Renal pelvis (tissue), 12 donors: ENCODE measurements at places on chromosomes 1 and 21. TPM values are rescaled to one million over a fixed set of nuclear protein-coding genes. Genes with fewer than 3 reads are reported as not detected.

The IVNS1ABP gene
- 311 TPM for polyA plus RNA-seq

DNA sequence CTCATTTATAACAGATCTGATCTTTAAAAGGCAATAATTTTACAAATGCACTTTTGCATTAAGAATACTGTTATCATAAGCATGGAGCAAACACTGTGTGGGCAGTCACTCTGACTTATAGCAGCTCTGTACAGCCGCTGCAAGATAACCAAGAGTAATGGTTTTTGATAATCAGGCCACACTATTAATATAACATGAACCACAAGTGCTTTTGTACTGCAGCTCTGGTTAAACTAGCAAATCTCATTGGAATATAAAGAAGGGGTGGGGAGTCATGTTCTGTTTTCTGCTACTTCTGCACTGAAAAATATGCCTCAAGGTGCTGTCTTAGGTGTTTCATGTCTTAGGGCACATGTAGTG, 357.4 kb downstream of the LMO4 start:
- no peak for DNase-seq

The ARHGAP30 gene
- 2.8 TPM for polyA plus RNA-seq

The NPHS2 gene
- 378 TPM for polyA plus RNA-seq

DNA sequence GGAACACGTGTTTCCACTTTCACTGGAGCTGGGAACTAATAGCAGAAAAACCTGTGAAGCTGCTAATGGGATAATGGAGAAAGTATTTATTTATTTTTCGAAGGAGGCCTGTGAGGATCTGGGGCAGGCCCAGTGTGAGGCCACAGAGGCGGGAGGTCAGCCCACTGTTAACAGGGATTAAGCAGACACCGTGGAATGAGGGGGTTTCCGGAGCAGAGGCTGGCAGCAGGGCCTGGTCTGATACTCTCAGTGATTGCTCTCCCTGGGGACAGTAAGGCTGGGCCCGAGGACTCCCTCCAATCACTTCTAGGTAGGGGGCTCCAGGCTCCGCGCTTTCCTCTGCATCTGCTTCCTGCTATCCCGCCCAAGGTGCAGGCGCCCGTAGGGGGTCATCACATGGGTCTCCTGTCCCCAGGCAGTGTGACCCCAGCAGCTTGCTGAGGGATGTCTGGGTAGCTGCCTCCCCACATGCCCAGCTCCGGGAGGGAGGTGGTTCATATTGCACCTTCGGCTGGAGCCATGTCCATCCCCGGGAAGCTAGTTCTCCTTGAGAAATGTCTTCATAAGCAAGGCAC, 28.8 kb upstream of the CDCA8 start:
- no peak for DNase-seq

DNA sequence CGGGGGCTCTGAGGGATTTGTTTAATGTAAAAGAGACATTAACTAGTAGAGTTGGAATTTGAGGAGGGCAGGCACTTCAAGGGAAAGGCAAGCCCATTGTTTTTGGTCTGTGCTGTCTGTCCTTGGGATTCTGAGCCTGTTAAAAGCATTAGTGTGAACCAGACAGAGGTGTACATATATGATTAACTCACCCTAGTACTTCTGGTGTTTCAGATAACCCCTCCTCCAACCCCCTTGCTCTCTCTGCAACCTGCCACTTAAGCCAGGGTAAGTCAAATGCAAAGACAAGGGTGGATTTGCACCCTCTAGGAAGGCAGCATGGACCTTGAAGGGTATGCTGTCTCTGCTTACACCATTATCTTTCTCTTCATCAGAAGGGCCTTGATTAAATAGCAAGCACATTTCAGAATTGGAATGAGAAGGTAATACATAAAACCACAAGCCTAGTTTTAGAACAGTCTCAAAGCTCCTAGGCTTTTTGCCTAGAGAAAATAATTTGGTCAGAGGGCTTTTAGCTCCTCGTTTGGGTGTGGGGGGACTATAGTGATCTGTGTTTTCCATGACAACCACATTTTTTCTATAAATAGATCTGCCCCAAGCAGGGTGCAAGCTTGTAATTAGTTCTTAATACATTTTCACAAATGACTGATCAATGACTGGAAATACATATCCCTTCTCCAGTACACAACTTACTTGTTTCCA, 120.7 kb upstream of the SGIP1 start:
- DNase-seq: no peak

The GJC2 gene
- polyA plus RNA-seq: 0.59 TPM

DNA sequence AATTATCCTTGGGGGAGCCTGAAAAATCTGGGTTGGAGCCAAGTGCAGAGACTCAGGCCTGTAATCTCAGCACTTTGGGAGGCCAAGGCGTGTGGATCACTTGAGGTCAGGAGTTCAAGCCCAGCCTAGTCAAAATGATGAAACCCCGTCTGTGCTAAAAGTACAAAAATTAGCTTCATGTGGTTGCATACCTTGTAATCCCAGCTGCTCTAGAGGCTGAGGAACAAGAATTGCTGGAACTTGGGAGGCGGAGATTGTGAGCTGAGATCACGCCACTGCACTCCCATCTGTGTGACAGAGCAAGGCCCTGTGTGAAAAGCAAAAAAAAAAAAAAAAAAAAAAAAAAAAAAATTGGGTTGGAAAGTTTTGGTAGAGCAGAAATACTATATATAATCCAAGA, 1563.6 kb upstream of the PRMT6 start:
- DNase-seq: no peak

DNA sequence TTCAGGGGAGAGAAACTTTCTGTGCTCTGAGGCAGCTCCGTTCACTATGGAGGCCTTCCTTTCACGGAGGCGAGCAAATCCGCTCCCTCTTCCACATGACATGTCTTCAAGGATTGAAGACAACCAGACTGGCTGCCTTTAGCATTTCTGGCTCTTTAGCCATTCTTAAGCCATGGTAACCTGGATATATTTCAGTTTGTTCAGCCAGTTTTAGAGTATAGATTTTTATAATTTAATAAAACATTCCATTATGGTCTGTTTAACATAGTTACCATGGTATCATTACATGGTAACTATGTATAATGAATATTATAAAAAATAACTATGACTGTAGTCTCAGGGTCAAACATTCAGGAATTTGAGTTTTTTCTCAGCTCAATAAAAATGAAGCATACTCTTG, 54.2 kb upstream of the NFIA start:
- no peak for DNase-seq

- no peak for DNase-seq
Observed at GRCh38 chr1:26570287-26570686, 40.7 kb downstream of the RPS6KA1 start.

DNA sequence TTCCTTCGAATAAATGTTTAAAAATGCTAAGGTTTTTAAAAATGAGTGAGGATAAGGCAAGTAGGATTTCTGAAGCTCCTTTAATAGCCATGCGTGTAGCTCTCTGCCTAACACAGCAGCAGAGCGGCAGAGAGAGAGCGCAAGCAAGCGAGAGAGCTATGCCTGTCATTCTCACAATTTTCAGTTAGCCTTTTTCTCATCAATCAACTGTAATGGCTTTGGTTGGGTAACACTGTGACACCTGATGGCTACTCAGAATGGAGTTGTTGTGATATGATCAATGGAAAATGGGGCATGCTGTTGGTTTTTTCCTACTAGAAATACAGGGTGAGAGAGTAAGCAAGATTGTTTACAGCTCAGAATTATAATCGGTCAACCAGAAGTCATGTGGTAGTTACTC, 198.4 kb downstream of the RPS6KC1 start:
- DNase-seq: no peak

The HMCN1 gene
- polyA plus RNA-seq: 51.2 TPM

GRCh38 chr1:59554011-59554663, 257.2 kb downstream of the FGGY start:
- peak; percentile 16 for DNase-seq

DNA sequence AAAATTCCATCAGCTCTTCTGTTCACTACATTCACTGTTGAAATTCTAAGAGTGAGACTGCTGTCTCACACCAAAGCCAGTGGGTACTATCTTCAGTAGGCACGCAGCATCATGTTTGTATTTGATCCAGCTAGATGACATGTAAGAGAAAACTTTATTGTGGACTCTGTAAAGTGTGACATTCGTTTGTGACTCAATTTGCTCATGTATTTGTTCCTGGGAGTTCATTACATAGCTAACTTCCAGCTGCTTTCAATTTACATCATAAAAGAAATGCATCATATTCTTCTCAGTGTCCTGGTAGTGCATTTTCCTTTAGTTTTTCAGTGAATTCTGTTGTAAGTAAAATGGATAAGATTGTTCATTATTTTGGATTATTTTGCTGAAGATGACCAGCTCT, 31.4 kb downstream of the CTH start:
- DNase-seq: no peak

The TLR5 gene
- polyA plus RNA-seq: 5.9 TPM

DNA sequence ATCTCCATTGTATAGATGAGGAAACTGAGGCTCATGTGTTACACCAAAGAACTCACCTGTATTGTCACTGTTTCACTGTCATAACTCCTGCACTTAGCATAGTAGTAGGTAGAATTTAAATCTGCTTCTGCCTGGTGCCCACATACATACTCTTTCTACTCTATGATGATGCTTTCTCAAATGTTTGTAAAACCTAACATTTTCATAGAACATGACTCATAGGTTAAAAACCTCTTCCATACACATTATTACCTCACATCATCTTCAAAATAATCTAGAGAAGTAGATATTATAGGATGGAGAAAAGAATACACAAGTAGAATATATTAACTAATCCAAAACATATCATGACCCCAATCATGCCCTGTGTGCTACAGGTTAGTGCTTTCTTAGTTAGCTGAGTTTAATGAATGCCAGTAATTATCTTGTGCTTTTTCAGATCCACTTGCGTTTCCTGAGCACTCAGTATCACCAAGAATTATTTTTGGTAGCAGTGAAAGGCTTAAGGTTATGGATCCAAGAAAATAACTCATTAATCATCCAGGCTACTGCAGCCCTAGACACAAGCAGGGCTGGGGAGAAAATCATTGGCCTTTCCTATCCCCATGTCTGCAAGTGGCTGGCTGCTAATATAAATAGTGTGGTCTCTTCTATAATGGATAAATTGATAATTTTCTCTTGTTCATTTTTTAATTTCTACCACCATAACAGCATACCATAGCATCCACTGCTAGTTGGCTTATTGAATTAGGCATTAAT, 156.9 kb downstream of the LRRC40 start:
- no peak for DNase-seq

DNA sequence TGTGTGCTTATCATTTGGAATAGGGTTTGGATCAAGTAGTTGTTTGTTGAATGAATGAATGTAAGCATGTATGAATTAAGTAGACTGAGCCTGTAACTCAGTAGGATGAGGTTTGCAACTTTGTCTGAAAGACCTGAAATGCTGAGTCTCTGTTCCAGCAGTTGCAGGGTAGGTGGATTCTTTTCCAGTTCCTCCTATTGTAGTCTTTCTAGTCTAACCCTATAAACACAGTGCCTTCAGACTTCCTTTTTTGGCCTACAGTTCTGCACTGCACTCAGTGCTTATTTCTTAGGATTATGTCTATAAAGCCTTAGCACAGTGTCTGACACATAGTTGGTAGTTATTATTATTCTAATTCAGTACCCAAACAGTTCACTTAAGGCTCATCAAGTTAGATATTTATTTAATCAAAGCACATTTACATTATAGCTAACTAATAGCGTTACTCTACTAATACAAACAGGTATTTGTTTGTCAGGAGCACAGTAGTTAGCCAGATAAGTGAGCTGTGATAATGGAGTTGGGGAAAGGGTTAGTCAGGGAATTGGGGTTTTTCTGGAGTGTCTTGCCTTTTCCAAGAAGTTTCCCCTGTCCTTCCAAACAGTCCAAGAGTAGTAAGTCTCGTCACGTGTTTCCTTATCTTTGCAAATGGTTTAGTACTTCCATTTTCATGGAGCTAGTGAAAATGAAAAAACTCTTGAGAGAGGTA, 45.0 kb downstream of the ABCD3 start:
- DNase-seq: no peak

DNA sequence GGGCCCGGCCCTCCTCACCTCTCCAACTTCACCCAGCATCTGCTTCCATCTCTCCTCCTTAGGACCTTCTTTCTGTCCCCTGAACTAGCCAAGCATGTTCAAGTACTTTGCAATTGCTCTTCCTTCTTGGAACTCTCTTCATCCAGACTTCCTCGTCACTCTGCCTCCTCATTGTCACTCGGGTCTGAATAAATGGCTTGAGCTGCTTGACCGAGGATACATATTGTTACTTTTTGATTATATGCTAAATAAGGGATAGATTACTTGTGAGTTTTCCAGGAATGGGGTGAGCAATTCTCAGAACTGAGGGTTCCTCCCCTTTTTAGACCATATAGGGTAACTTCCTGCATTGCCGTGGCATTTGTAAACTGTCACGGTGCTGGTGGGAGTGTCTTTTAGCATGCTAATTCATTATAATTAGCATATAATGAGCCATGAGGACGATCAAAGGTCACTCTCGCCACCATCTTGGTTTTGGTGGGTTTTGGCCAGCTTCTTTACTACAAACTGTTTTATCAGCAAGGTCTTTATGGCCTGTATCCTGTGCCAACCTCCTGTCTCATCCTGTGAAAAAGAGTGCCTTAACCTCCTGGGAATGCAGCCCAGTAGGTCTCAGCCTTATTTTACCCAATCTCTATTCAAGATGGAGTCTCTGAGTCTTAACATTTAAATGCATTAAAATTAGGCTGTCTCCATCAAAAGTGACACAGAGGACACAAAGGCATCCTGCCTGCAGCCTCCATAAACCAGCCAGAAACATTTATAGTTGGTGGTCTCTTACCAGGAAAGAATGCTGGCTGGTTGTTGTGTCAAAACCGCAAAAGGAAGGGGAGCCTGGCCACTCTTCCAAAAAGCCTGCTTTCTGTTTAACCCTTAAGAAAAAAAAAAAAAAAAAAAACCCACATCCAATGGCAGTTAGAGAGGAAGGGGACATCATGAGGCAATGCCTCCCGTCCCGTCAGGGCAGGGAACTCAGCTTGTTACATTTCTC, 179.3 kb downstream of the KAZN start:
- no peak for DNase-seq

The LCK gene
- 5.0 TPM for polyA plus RNA-seq

The PRAMEF20 gene
- not detected for polyA plus RNA-seq

GRCh38 chr1:32991819-32992488, 27.3 kb upstream of the RNF19B start:
- DNase-seq: no peak

The MED8 gene
- 44.6 TPM for polyA plus RNA-seq

- no peak for DNase-seq
Observed at GRCh38 chr21:35138665-35139381, 89.7 kb upstream of the RUNX1 start.

The OR10J1 gene
- polyA plus RNA-seq: not detected

DNA sequence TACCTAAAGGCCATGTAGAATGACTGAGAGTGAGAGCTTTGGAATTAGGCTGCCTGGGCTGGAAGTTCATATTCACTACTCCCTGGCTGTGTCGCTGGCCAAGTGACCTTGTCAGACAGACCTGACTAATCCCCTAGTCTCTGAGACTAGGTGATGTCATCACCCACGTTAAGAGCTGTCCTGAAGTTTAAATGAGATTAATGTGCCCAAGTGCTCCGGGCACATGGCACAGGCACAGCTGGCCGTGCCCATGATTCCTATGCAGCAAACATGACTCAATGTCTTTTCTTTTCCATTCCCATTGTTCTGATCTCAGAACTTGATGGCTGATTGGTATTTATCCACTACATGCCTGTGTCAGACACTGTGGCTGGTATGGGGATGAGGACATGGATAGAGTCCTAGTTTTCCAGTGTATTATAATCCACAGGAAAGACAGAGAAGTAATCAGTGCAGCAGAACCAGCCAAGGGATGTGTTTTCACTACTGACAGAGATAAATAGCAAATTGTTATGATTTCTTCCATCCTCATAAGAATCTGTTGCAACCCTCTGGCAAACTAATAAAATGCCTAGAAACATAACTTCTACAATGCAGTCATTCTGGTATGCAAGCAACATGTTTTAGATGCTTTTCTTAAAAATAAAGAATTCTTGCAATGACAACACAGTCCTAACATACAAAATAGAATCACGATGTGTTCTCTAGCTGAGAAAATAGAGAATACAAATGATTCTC, 180.9 kb downstream of the PCP4 start:
- no peak for DNase-seq

The LRRC39 gene
- 1.6 TPM for polyA plus RNA-seq
